Large intestine (tissue), 12 donors: ENCODE measurements at places on chromosomes 16 and 17. TPM values are rescaled to one million over a fixed set of nuclear protein-coding genes. Genes with fewer than 3 reads are reported as not detected.

GRCh38 chr17:83088909-83089308 lies 9.5 kb downstream of the METRNL start:
- DNase-seq, result no peak

- DNase-seq, result no peak
Observed at GRCh38 chr17:77356109-77356689, 215.4 kb downstream of the SEC14L1 start.

DNA sequence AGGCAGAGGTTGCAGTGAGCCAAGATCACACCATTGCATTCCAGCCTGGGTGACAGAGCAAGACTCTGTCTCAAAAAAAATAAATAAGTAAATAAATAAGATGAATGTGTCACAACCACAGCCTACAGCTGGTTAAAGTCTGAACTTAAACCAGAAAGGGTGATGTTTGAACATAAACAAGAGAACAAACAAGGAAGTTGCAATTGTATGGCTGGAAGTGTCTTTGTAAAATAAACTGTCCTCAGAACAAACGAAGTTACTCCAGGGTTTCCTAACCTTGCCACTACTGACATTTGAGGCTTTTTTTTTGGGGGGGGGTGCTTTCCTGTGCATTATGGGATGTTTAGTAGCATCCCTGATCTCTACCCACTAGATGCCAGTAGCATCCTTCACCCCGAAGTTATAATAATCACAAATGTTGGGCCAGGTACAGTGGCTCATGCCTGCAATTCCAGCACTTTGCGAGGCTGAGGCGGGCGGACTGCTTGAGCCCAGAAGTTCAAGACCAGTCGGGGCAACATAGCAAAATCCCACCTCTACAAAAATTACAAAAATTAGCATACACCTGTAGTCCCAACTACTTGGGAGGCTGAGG lies 119.2 kb downstream of the XYLT1 start:
- DNase-seq, result no peak

DNA sequence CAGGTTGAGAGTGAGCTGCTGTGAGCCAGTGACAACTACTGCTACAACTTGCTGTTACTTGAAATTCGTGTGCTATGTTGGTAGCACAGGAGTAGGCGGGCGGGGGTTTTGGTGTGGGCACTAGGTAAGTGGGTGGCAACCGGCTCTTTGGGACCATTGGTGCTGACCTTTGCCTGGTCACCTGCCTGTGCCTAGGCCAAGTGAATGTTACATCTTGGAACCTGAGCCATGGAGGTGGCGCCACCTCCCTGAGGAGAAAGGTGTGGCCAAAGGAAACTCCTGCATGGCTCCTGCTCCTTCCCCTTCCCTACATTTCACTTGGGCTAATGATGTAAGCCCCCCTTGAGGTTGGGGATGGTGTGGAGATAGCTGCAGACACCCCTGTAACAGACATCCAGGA lies 25.4 kb upstream of the ARHGAP23 start:
- no peak for DNase-seq

DNA sequence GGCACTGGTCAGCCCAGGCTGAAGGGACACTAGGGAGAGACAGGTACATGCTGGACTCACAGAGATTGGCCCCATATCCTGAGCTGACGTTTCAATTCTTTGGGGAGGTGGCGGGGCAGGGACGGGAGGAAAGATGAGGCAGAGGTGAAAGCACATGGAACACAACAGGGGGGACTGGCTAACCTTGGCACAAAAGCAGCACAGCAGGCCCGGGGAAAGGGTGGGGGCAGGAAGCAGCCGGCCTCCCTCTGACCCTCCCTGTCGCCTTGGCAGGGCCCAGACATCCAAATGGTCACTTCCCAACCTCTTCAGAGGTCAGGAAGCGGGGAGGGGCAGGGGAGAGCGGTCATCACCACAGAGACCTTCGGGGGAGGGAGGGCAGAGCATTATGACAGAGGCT lies 6.6 kb downstream of the VAT1 start:
- DNase-seq, result no peak

- DNase-seq, result no peak
Observed at GRCh38 chr17:58268774-58269556, 11.8 kb downstream of the MPO start.

DNA sequence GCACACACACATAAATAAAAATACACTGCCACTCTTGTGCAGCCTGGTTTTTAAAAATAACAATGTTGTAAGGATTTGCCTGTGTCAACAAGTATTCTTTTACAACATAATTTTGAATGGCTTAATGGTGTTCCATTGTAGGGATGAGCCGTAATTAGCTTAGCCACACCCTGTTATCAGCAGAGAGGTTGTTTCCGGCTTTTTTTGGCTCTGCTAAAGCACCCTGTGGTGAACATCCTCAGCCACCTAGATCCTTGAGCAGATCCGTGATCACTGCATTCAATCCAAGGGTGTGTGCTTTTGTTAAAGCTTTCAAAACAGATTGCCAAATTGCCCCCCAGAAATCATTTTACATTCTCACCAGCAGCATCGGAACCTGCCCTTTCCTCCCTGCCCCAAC lies 7.0 kb downstream of the KATNB1 start:
- no peak for DNase-seq

GRCh38 chr17:64411999-64412771 lies 21.5 kb upstream of the PECAM1 start:
- no peak for DNase-seq

The TEKT3 gene
- 1.0 TPM for polyA plus RNA-seq

The C16orf89 gene
- polyA plus RNA-seq, result 3.1 TPM

The RHBDL3 gene
- 0.88 TPM for polyA plus RNA-seq

The DVL2 gene
- 44.5 TPM for polyA plus RNA-seq

The MPDU1 gene
- 105 TPM for polyA plus RNA-seq
